ENCODE measurements at places on chromosomes 7 and 10. TPM values are rescaled to one million over a fixed set of nuclear protein-coding genes. Genes with fewer than 3 reads are reported as not detected.

DNA sequence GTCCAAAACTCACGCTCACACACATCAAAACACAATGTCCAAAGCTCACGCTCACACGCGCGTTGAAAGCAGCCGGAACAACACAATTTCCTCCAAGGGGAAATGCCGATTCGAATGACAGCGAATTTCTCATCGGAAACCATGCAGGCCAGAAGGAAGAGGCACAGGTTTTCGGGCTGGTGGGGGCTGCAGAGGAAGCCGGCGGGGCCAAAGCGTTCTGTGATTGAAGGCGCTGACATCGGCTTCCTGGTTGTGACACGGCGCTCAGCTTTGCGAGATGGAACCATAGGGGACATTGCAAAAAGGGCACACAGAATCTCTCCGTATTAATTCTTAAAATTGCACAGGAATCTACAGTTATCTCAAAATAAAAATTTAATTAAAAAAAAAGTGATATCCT lies 61.3 kb downstream of the FOXL3 start:
- peak; percentile 74 for DNase-seq

Gene CDK13
- 89.6 TPM for total RNA-seq

DNA sequence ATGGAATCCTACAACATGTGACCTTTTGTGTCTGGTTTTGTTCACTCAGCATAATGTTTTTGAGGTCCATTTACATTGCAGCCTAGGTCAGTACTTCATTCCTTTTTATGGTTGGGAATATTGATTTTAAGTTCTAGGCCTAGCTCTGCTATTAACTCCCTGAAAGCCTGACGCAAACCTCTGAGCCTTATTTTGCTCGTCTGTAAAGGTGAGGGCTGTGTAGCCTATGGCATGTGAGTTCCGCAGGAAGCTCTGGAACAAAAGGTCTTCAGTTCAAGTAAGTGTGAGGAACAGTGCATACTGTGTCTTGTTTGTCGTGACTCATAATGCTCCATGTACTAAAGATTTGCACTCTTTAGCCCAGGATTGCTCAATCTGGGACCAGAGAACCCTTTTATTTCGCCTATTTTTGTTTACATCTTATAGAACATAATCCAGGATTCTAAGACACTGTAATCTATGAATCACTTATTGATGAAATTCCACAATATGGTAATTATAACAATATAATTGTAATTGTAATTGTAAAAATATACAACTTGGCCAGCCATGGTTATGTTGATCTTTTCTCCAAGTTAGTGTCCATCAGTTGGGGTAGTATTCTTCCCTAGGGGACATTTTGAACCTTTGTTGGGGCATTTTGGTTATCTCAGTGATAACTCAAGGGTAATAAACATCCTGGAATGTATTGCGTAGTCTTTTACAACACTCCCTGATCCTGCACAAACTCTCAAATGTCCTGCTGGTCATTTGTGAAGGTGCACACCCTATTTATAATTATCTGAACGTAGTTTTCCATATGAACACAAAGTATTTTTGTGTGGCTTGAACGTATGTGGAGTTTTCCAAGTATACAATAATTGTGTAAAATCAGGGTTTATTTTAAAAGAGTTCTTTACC lies 184.7 kb downstream of the VTI1A start:
- no peak for DNase-seq

DNA sequence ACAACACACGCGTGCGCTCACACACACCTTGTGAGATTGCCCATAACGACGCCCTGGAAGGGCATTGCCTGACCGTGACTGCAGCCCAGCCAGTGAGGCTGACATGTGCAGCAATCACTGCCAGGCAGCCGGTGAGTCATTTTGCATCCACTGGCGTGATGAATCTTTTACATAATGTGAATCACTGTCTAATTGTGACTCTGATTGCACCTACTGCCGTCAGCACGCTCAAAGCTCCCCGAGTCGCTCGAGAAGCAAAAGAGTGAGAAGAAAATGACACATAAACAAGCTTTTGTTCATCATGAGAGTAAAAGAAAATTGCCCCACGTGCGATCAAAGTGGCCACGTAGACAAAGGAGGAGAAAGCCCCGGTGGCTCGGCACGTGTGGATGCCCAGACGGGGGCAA lies 117.4 kb upstream of the PFKP start:
- no peak for DNase-seq

DNA sequence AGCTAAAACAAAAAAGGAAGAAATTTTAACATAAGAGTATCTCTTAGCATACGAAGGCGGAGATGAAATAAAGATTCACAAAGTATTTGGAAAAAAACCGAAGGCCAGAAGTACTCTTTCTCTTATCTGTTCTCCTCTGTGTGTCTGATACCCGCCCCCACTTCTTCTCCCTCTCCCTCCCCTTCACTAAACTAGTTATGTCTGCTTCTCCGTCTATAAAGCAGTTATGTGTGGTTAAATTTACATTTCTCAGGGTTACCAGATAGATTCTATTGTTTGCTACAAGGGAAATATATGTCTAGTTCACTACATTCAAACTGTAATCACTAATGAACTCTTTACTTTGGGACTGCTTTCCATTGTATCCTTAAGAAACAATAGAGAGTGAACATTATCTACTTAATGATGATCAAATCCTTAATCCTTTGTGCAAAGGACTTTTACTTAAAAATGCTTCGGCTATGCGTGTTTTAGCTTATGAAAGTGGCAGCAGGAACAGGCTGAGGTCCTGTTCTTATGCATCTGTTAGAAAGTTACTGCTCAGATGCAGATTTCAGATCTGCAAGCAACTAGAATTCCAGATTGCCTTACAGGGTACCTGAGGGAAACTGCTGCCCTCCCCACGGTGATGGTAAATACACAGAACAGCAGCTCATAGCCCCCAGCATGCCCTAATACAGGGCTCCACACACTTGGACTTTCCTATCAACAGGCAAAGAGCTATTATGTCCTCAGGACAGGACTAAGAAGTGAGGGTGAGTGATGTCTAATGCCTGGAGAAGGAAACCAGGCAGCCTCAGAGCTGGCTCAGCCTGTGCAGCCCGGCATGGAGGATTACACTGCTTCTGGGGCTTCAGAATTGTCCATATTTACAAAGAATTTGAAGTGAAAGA lies 273.3 kb downstream of the FZD1 start:
- DNase-seq = no peak

Gene CLEC2L
- not detected for total RNA-seq

DNA sequence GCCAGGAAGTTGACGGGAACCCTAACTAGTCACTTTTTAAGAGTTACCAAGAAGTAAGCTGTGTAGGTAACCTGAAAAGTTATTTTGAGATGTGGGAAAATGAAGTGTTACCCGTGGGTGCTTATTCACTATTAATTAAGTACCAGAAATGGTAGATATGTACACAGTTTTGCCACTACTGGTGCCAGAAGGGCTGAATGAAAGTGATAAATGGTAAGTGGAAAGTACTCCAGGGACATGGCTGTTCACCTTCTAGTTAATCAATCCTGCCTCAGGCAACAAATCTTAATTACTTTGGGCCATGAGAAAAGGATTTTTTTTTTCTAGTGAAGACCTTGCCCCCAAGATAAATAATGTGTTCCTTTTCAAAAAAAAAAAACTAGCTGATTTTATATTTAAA lies 15.8 kb downstream of the NET1 start:
- DNase-seq = no peak

Gene PIK3AP1
- 4.9 TPM for total RNA-seq

- no peak for DNase-seq
Measured at GRCh38 chr7:110413038-110413437, 677.9 kb upstream of the LRRN3 start.

DNA sequence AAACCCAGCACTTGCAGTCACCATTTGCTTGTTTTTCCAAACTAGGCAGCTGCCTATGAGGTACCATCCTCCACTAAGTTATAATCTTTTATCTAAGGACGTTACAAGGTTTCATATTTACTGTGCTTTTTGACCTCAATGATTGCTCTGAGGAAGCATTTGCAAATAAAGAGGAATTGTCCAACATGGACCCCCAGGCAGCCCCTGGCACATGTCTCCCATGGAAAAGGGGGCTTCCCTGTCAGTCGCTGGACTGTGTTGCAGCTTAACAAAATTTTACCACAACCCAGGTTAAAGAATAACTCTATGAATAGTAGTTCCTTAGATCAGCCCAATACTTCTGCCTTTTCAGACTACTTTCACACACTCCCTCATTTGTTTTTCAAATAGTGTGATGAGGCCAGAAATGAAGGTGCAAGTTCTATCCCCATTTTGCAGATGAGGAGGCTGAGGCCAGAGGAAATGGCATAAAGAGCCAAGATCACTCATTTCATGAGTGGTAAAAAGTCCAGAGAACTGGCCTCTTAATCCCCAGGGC lies 52.8 kb upstream of the ZPBP start:
- DNase-seq = no peak

DNA sequence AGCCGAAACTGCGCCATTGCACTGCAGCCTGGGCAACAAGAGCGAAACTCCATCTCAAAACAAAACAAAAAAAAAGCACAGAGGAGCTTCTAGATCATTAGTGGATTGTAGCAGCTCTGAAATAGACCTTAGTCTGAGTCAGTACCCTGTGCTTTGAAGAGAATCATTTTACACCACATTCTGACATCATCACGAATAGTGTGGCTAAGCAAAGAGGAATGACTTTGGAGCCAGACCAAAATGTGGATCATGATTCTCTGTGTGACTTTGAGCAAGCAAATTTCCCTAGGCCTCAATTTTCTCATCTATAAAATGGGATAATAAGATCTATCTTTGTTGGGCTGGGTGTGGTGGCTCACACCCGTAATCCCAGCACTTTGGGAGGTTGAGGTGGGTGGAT lies 618.9 kb downstream of the CALN1 start:
- no peak for DNase-seq

DNA sequence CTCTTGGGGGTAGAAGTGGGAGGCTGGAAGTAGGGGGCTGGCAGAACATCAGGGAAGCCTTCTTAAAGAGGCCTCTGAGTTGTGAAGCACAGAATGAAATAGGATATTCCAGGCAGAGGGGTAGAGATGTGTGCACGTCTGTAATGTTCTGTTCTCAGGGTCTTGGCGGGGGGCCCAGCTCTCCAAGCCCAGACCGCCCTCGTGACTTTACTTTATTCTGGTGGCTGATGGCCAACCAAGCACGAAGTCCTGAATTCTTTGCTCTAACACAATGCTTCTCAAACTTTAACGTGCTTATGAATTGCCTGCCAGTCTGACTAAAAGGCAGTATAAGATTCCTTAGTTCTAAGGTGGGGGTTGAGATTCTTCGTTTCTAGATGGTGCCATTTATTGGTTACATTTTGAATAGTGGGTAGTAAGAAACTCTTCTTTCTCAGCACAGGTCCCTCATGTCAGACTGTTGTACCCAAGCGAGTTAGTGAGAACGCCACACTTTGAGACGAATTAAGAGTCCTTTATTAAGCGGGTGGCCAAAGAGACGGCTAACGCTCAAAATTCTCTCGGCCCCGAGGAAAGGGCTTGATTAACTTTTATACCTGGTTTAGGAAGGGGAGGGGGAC lies 8.2 kb downstream of the PRXL2A start:
- DNase-seq = no peak

GRCh38 chr7:84642611-84643010 lies 448.0 kb upstream of the SEMA3A start:
- no peak for DNase-seq

Data from T-cell (primary cell).